Hepatocyte (in vitro differentiated cells): ENCODE measurements at places on chromosomes 7 and 10. TPM values are rescaled to one million over a fixed set of nuclear protein-coding genes. Genes with fewer than 3 reads are reported as not detected.
A peak's percentile ranks its signal among the peaks of the same experiment; 100 is the strongest.

DNA sequence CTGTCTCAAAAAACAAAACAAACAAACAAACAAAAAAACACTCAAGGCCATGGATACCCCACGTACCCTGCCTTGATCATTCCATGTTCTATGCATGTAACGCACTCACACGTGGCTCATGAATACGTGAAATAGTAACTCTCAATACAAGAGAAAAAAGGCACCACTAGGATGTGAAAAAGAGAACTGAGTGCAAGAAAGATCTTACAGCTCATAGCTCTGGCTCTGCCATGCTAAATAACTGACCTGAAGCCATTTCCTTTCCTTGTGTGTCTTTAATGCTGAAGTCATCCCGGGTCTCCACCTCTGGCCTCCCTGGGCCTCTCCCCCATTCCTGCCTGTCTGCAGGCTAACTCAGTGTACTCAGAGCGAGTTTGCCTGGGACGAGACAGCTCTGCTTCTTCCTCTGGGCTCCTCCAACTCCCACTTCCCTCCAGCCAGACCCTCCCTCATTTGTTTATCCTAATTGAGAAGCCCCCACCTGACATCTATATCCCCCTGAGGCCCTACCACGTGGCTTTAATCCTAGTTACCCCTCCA lies 117.3 kb downstream of the PRPF18 start:
- no peak overlapping the region for H3K4me3 ChIP-seq
- no peak overlapping the region for H3K27ac ChIP-seq
- no peaks in the 10 kb centered on the region for H3K36me3 ChIP-seq

DNA sequence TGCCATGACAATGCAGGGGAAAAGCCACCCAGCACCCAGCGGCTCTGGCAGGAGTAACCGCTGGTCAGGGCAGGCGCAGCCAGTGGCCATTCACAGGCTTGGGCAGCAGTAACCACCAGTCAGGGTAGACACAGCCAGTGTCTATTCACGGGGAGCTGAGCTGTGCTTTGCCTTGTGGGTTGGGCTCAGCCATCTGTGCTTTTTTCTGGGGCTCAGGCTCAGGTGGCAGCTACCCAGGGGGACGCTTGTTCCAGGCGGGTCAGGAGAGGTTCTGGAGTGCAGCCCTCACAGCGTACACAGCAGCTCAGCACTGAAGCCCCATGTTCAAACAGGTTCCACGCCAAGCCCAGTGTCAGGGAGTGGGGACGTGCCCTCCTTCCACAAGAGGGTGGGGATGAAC lies 28.5 kb downstream of the FOXL3 start:
- no peaks in the 10 kb centered on the region for H3K36me3 ChIP-seq
- peak overlapping the region; percentile 92 for H3K27ac ChIP-seq
- peaks cover 37% of the 10 kb centered on the region for H3K4me1 ChIP-seq
- no peaks in the 10 kb centered on the region for H3K27me3 ChIP-seq
- no peak overlapping the region for H3K4me3 ChIP-seq
- DNase-seq: no peak

DNA sequence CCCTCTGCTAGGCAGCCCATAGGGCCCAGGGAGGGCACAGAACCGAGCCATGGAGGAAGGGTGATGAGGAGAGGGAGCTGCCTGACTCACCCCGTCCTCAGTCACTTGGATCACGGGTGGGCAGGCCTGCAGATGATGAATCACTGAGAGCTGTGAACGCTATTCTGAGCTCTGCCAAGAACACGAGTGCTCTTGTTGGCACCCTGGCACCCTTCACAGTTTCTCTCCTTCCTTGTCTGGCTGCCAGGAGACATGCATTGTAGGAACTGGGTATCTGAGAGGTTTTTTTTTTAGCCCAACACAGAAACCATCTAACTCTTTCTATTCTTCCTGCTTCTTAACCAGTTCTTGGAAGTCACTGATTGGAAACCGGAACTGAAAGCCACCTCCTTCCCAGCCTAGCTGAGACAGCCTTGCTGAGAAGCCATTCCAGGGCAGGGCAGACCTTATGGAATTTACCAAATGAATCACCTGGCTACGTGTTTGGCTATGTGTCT lies 82.1 kb downstream of the SLC37A3 start:
- peak; percentile 51 for DNase-seq
- H3K27ac ChIP-seq: peak overlapping the region; percentile 31
- H3K4me3 ChIP-seq: no peak overlapping the region

DNA sequence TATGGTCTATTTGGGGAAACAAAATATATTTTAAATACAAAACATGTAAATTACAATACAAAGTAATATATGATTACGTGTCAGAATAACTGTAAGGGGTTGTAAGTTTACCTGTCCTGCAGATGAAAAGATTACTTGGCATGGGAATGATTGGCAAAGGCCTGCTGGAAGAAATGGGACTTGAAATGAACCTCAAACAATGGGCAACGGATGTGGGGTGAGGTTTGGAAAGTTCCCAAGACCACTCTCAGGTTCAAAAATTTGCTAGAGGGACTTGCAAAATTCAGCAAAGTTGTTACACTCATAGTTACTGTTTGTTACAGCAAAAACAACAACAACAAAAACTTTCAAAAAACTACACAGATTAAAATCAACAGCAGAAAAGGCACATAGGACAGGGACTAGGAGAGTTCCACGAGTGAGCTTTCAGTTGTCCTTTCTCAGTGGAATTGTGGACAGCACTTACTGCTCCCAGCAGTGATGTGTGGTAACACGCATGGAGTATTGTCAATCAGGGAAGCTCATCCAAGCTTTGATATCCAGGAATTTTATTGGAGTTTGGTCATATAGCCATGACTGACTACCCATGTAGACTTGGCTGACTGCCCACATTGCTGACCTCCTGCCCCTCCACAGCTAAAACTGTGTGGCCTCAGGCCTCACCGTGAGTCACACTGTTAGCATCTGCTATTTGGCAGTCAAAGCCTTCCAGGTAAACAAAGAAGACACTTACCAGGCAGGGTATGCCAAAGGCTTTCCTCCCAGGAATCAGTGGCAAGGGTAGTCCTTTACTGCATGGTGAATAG lies 43.8 kb downstream of the EXOC6 start:
- no peaks in the 10 kb centered on the region for H3K27me3 ChIP-seq
- no peak overlapping the region for H3K4me3 ChIP-seq
- DNase-seq: peak; percentile 86
- H3K27ac ChIP-seq: peak overlapping the region; percentile 63
- H3K36me3 ChIP-seq: no peaks in the 10 kb centered on the region

- H3K4me1 ChIP-seq: no peaks in the 10 kb centered on the region
- no peak overlapping the region for H3K4me3 ChIP-seq
- H3K36me3 ChIP-seq: no peaks in the 10 kb centered on the region
- no peak for DNase-seq
- H3K27me3 ChIP-seq: no peaks in the 10 kb centered on the region
Measured at GRCh38 chr7:42805601-42806000, 106.3 kb downstream of the C7orf25 start.

DNA sequence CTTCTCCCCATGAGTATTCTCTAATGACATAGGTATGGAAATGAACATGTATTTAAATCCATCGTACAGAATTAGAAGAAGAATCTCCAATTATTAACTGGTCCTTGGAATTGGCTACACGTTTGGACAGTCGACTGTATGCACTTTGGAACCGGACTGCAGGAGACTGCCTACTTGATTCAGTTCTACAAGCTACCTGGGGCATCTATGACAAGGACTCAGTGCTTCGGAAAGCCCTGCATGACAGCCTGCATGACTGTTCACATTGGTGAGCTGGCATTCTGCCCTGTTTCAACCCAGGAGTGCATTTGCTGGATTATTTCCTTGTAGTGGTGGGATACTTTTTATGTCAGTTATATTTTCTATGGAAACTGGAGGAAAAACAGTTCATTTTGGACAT lies 32.2 kb downstream of the ZRANB1 start:
- no peak for DNase-seq
- no peak overlapping the region for H3K4me3 ChIP-seq
- no peaks in the 10 kb centered on the region for H3K27me3 ChIP-seq
- no peak overlapping the region for H3K27ac ChIP-seq
- H3K36me3 ChIP-seq: no peaks in the 10 kb centered on the region

- H3K4me1 ChIP-seq: no peaks in the 10 kb centered on the region
- no peak for DNase-seq
- no peaks in the 10 kb centered on the region for H3K36me3 ChIP-seq
- H3K27me3 ChIP-seq: no peaks in the 10 kb centered on the region
- no peak overlapping the region for H3K4me3 ChIP-seq
- H3K27ac ChIP-seq: no peak overlapping the region
Measured at GRCh38 chr10:51685768-51686167, 13.6 kb downstream of the CSTF2T start.

Gene FRA10AC1
- 11.4 and 12.9 TPM in 2 replicates for total RNA-seq

Gene STYXL1
- 64.4 and 70.1 TPM in 2 replicates for total RNA-seq

Gene SPDYE2
- total RNA-seq: not detected in 2 replicates

Gene CCL26
- total RNA-seq: 7.5 and 15.3 TPM in 2 replicates

DNA sequence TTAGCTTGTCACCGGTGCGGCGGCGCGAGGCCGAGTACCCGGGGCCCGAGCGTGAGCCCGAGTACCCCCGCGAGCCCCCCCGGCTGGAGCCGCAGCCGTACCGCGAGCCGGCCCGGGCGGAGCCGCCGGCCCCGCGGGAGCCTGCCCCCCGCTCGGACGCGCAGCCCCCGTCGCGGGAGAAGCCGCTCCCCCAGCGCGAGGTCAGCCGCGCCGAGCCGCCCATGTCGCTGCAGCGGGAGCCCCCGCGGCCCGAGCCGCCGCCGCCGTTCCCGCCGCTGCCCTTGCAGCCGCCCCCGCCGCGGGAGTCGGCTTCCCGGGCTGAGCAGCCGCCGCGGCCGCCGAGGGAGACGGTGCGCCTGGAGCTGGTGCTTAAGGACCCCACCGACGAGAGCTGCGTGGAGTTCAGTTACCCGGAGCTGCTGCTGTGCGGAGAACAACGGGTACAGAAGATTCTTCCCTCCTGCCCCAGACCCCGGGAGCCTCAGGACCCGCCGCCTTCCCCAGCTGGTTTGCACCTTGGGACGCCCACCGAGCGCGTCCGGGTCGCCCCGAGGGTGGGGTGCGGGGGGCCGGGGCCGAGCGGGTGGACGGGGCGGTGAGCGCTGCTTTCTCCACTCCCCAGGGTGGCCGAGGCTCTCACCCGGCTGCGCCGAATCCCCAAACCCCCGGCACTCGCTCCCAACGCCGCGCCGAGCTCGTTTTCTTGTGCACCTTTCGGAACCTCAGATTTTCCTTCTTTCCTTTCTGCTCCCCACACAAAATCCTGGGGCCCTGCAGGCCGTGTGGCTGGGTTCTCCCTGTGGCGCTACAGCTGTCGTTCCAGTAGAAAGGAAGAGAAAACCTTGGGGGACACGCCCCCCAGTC lies 708 bp downstream of the UBN2 start:
- H3K36me3 ChIP-seq: no peaks in the 10 kb centered on the region
- DNase-seq: peak; percentile 57
- H3K27ac ChIP-seq: peak overlapping the region; percentile 95
- H3K4me3 ChIP-seq: peak overlapping the region; percentile 73
- H3K27me3 ChIP-seq: no peaks in the 10 kb centered on the region

DNA sequence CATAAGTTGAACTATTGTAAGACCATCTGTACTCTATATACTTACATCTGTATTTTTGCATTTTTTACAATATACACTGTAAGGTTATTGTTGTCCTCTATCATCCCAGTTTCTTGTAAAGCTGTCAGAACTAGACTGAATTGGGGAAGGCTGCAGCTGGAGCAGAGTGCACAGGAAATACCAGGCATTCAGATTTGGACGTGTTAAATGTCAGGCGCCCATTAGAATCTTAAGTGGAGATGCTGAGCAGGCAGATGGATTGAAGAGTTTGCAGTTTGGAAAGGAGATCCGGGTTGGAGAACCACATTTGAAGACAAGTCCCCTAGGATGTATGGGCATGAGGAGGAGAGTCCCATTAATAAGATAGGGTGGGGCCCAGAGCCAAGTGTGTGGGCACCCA lies 40.4 kb downstream of the MTURN start:
- H3K36me3 ChIP-seq: no peaks in the 10 kb centered on the region
- no peaks in the 10 kb centered on the region for H3K4me1 ChIP-seq
- H3K4me3 ChIP-seq: no peak overlapping the region
- no peaks in the 10 kb centered on the region for H3K27me3 ChIP-seq
- H3K27ac ChIP-seq: peak overlapping the region; percentile 14

GRCh38 chr10:98474628-98475027 lies 27.9 kb upstream of the HPS1 start:
- H3K4me1 ChIP-seq: peaks cover 15% of the 10 kb centered on the region
- no peaks in the 10 kb centered on the region for H3K36me3 ChIP-seq
- H3K27ac ChIP-seq: no peak overlapping the region
- H3K4me3 ChIP-seq: no peak overlapping the region

Gene EIF5AL1
- 0.27 and 0.44 TPM in 2 replicates for total RNA-seq

DNA sequence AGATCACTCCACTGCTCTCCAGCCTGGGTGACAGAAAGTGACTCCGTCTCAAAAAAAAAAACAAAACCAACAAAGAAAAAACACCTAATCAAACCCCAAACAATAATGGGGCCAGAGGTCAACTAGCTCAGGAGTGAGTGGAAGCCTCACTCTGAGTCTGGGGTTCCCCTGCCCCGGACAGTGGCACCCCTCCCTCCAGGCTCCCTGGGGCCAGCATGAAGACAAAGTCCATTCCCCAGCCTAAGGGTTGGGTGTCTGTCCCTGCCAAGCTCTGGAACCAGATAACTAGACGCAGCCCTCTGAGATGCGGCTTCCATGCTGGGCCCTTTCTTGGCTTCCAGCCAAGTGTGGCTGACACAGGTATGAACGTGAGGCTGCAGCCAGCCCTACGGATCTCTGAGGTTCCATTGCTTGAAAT lies 1.7 kb upstream of the FUOM start:
- peak overlapping the region; percentile 64 for H3K27ac ChIP-seq
- peak; percentile 86 for DNase-seq
- peaks cover 21% of the 10 kb centered on the region for H3K4me1 ChIP-seq
- H3K36me3 ChIP-seq: no peaks in the 10 kb centered on the region

DNA sequence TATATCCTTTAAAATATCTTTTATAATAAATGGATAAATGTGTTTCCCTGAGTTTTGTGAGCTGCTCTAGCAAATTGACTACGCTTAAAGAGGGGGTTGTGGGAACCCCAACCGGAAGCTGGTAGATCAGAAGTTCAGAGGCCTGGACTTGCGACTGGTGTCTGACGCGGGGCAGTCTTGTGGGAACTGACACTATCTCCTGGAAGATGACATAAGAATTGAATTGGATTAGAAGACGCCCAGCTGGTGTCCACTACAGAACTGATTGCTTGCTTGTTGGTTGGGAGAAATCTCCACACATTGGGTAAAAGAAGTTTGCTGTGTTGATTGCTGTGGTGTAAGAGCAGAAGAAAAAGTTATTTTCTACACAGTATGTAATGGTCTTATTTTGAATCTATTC lies 51.1 kb upstream of the AHR start:
- no peak overlapping the region for H3K4me3 ChIP-seq
- no peak overlapping the region for H3K27ac ChIP-seq
- H3K36me3 ChIP-seq: no peaks in the 10 kb centered on the region
- no peaks in the 10 kb centered on the region for H3K27me3 ChIP-seq
- DNase-seq: no peak
- H3K4me1 ChIP-seq: no peaks in the 10 kb centered on the region
